ENCODE measurements at places on chromosomes 12 and 14. TPM values are rescaled to one million over a fixed set of nuclear protein-coding genes. Genes with fewer than 3 reads are reported as not detected.
A peak's percentile ranks its signal among the peaks of the same experiment; 100 is the strongest.

Gene SLC5A8
- total RNA-seq = not detected

Gene SPTSSA
- total RNA-seq = 21.4 TPM

GRCh38 chr12:24356240-24356804 is 406.9 kb upstream of the SOX5 start:
- no peaks in the 10 kb centered on the region for H3K4me1 ChIP-seq
- no peak overlapping the region for H3K27ac ChIP-seq
- H3K4me3 ChIP-seq = no peak overlapping the region
- DNase-seq = no peak

DNA sequence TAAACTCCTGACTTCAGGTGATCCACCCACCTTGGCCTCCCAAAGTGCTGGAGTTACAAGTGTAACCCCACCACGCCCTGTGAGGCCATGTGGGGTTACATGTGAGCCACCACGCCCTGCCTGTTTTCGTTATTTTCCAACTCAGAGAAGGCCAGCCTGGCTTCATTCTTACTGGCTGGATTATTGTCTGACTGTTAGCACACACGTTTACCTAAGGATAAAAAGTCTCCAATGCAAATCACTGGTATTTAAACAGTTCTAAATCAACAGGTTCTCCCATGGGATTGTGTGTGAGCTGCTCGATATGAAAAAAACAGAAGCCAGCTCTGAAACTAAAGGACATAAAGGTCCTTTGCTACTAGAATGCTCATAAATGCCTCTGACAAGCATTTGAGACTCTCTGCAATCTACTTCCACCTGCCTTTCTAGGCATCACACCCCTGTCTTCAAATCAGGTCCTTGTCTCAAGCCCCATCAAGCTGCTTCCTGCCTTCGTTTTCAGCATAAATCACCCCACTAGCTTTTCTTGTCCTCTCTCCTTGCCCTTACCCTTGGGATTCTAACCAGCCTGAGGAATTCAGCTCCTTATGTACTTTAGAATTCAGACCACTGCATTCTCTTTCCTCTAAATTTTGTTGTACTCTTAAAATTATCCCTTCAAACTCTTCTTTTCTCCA is 265.0 kb downstream of the DUSP6 start:
- H3K36me3 ChIP-seq = peaks cover 16% of the 10 kb centered on the region
- H3K27ac ChIP-seq = no peak overlapping the region
- no peak for DNase-seq
- peaks cover 27% of the 10 kb centered on the region for H3K4me1 ChIP-seq

Gene MAP1LC3B2
- total RNA-seq = 4.4 TPM

- no peak for DNase-seq
- H3K36me3 ChIP-seq = peaks cover 13% of the 10 kb centered on the region
- H3K27me3 ChIP-seq = peaks cover 5% of the 10 kb centered on the region
- H3K4me1 ChIP-seq = peaks cover 7% of the 10 kb centered on the region
Observed at GRCh38 chr14:50366115-50366514, 30.6 kb downstream of the CDKL1 start.

Gene WDHD1
- total RNA-seq = 13.9 TPM

DNA sequence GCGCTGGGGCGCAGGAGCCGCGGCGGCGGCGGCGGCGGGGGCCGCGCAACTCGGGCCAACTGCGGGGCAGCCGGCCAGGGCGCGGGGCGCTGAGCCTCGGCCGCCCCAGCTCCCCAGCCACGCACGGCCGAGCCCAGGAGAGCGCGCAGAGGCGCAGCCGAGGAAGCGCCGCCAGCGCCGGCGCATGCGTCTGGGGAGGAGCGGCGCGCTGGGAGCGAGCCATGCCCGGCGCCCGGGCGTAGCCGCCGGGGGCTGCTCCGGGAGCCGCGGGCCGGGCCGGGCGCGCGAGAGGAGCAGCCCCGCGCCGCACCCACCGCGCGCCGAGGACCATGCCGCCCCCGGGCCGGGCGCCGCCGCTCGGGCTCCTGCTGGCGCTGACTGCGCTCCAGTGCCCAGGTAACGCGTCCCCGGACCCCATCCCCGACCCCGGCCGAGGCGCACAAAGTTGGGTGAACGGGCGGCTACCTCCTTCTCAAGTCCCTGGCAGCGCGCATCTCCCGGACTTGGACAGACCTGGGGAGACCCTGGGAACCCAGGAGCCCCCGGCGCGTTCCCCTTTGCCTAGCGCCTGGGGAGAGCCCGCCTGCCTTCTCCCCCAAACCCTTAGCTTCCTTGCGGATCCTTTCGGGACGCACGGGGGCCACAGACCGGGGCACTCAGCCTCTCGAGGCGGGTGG is 121.4 kb downstream of the AACS start:
- DNase-seq = no peak
- no peaks in the 10 kb centered on the region for H3K36me3 ChIP-seq
- H3K4me1 ChIP-seq = peaks cover 12% of the 10 kb centered on the region
- H3K27ac ChIP-seq = no peak overlapping the region
- peaks cover 24% of the 10 kb centered on the region for H3K27me3 ChIP-seq
- H3K4me3 ChIP-seq = peak overlapping the region; percentile 42
